Aorta (tissue), 5 donors: ENCODE measurements at places on chromosomes 3 and 15. TPM values are rescaled to one million over a fixed set of nuclear protein-coding genes. Genes with fewer than 3 reads are reported as not detected.

Gene CELSR3
- total RNA-seq, result 1.3 TPM

Gene DNAJC19
- 45.2 TPM for total RNA-seq

- peaks cover 2% of the 10 kb centered on the region for H3K4me1 ChIP-seq
- no peaks in the 10 kb centered on the region for H3K27me3 ChIP-seq
- no peaks in the 10 kb centered on the region for H3K36me3 ChIP-seq
- no peak for DNase-seq
- H3K4me3 ChIP-seq, result no peak overlapping the region
Observed at GRCh38 chr3:171108066-171108465, 81.5 kb upstream of the SLC2A2 start.

GRCh38 chr3:15360788-15361493, 28.6 kb upstream of the SH3BP5 start:
- H3K36me3 ChIP-seq, result no peaks in the 10 kb centered on the region
- no peak overlapping the region for H3K27ac ChIP-seq
- H3K27me3 ChIP-seq, result no peaks in the 10 kb centered on the region
- DNase-seq, result no peak
- H3K4me3 ChIP-seq, result no peak overlapping the region

- DNase-seq, result no peak
- H3K27ac ChIP-seq, result no peak overlapping the region
- H3K4me3 ChIP-seq, result no peak overlapping the region
- H3K27me3 ChIP-seq, result no peaks in the 10 kb centered on the region
Observed at GRCh38 chr15:48628832-48629231, 16.7 kb downstream of the FBN1 start.
